NCI-H1417 (cell line): ENCODE measurements at places on chromosomes 12 and 14.

GRCh38 chr14:49993565-49993964, 100.7 kb downstream of the ARF6 start:
- no peak for DNase-seq

DNA sequence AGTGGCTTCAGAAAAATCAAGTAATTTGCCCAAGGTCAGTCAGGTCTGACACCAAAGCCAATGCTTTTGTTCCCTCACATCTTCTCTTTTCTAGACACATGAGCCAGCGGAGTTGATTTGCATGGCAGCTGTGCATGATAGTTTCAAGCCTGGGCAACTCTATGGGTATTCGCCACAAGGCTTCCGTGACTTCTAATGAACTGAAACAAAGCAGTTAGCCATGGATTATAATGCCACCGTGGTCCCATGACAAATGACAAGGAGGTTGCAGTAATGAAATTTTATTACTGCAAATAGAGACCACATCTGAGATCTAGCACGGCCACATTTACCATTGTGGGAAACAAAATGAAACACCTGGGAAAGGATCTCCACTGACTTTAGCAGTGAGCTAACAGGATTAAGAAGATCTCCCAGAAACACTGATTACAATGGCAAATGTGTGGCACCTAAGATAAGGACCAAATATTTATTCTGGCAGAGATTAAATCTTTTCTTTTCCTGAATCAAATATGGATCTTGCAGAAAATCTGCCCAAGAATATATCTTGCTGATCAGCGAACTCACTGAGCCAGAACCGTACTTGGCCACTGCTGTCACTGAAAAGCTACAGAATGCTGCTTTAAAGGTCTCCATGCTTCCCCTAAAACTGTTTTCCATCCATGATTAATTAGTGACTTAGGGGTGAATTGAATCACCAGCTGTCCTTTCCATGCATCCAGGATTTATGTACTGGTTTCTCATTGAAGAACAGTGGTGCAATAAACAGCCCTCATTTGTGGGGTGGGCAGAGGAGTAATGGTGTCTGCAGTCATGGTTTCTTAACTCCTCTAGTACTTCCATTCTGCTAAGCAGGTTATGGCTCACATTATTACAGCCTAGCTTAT, 551.0 kb downstream of the DIO2 start:
- peak; percentile 77 for DNase-seq

DNA sequence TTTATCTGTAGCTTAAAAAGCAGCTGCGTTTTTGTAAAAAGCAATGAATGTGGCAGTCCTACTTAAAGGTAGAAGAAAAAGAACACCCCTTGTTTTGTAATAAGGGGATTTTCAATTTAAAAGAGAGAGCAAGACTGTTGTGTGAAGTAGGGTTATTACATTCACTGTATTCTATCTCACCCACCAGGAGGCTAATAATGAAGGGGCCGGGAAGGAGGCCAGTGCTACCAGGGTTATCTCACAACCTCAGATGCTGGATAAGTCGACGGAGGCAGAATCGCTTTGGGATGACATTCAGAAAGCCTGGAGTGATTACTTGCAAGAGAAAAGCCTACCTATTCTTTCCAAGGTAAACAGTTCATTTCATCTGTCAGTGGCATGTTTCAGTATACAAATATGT, 97.7 kb downstream of the RMST start:
- DNase-seq, result no peak

DNA sequence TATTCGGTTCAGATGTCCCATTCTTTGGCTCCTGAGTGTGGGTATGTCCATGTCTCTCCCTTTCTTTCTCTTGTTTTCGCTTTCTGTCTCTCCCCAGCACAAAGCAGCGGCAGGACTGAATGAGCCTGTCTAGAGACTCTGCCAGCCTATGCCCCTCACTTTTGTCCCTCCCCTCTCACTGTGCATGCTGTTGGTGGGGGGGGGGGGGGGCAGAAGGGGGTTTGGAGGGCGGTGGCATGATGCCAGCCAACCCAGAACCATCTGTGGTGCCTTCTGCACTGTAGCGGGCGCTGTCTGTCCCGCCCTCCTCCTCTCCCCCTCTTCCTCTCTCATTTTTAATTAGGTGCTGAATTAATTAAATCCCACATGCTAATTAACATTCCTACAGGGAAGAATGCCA, 17.7 kb downstream of the NGDN start:
- no peak for DNase-seq

DNA sequence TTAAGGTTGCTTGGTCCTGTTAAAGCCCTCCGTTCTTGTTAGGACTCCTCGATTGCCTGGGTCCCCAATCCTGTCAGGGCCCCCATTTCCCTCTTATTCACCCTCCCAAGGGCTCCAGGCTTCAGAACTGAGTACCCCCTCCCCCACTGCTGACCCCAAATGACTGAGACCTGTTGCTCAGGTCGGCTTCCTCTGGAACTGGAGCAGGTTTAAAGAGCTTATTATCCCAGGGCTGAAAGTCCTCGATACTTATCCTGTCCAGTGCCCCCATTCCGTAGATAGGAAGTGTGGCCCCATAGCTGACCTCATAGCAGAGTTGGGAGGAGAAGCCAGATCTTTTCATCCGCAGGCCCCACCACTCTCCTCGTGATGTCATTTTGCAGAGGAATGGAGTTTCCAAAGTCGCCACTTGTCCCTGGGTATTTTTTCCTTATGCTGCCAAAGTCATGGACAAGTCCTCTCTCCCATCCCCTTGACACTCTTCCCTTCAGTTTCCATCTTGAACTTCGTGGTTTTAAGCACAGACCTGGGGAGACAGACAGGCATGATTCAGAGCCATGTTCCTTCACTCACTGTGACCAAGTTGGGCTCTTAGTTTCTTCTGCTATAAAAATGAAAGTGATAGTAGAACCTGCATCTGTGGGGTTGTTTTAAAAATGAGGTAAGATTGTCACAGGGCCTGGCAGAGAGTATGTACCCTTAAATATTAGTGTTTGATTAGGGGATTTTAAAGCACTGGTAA, 1.2 kb downstream of the USP30 start:
- no peak for DNase-seq

DNA sequence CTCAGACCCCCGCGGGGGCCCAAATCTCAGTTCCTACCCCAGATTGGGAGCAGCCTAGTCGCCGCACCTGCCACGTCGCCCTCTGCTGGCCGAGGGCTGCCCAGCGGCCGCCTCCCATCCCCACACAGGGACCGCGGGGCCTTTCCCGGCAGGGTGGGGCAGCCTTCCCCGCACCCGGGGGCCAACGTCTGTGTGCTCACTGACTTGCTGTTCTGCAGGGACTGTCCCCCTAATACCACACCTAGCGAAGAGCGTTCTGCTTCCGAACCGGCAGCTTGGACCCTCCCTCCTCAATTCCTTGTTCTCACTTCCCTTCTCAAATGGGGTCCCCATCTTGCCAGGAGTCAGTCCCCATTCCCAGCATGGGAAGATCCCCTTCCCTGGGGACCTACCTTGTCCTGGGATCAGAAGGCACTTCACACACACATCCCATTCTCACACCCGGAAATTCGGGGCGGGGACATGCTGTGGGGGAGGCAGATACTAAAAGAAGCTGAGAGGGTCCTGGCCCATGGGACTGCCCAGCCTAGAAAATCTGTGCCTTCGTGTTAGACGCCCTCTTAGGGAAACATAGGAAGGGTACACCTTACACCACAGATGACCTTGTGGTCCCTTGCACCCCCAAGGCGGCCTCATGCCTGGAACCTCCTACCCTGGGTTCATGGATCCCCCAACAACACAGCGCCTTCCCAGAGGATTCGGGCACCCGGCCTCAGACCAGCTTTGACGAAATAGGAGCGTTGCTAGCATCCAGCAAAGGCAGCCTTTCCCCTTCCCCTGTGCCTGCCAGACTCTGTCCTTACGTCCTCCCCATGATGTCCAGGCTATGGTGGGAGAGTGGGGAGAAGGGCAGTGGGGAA, 16.4 kb downstream of the ACVRL1 start:
- DNase-seq, result no peak

DNA sequence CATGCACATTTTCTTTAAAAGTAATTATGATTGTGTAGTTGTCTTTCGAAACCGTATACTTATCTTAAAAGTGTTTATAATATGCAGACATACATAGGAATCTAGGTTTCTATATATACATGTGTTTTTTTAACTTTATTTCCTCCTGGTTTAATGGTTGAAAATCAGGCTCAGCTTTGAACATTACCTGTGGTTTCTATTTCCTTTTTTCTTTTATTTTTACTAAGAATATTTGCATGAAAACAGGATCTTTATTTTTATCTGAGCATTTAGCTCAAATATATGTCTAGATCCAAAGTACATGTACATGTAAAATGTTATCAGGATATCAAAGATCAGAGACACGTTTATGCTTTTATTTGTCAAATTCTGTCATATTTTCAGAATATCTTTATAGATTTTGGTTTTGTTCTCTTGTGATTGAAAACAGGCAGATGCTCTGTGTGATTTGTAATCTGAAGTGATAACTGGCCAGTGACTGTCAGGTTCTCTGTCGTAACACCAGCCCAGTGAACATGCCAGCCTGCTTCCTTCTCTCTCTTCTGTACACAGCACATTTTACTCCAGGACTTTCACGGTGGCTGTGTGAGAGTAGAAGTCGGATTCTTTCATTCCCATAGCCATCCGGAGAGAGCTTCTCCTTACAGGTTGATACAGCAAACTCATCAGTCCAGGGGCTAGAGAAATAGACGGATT, 13.7 kb downstream of the TCTN1 start:
- no peak for DNase-seq

GRCh38 chr14:75310295-75311111, 31.9 kb downstream of the FOS start:
- DNase-seq, result peak; percentile 95

DNA sequence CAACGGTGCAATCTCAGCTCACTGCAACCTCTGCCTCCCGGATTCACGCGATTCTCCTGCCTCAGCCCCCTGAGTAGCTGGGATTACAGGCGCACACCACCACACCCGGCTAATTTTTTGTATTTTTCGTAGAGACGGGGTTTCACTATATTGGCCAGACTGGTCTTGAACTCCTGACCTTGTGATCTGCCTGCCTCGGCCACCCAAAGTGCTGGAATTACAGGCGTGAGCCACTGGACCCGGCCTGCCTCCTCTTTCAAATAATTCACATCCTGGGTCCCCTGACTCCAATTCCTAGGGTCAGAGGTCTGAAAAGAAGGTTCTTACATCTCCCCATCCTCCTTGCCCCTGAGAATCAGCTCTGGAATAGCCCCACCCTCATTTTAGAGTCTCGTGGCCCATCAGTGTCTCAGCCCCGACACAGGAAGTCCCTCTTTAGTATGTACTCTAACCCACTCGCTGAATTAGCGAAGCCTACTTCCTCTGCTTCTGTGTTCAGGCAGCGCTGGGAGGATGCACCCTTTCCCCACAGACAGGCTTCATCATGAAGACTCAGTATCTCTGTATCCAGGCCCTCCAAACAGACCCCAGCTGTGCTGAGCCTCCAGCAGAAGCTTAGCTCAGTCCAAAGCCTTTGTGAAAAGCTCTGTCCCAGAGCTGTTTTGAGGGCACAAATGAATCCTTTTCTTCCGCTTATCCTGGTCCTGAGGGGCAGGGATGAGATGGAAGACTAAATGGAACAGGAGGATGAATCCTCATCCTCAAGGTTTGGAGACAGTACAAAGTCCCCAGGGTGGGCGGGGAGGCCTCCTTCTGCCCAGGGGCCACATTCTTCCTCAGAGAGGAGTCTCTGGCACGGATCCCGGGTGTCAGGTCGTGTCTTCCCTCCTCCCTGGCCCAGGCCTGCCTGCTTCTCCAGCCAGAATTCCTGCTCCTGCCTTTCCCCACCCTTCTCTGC, 3.5 kb downstream of the LPAR5 start:
- peak; percentile 25 for DNase-seq

GRCh38 chr12:105279460-105280056, 43.6 kb upstream of the APPL2 start:
- peak; percentile 19 for DNase-seq

DNA sequence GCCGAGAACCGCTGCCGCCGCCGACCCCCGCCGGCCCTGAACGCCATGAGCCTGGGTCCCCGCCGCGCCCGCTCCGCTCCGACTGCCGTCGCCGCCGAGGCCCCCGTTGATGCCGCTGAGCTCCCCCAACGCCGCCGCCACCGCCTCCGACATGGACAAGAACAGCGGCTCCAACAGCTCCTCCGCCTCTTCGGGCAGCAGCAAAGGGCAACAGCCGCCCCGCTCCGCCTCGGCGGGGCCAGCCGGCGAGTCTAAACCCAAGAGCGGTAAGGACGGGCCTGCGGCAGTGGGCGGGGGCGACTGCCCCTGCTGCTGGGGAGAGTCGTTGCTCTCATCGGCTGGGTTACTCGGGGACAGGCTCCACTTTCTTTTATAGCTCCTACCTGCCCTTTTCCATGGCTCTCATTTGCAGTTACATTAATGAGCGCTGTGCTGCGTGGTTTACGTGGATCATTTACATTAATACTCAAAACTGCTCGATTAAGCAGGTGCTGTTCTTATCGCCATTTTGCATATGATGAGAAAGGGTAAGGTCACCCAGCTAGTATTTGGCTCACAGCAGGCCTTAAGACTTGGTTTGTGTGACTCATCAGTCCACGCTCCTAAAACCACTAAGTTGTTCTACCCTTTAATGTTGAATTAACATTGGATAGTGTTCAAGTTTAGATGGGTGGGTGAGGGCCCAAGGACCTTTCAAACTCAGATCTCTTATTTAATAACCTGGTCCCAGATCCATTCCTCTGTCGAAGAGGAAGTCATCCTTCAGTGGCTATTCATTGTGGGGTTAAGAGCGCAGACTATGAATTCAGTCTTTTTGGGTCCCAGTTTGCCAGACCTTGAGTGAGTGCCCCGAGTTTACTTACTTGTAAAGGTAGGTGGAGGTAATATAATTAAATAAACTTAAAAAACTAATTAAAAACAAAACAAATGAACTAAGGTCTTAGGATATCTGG, 823 bp downstream of the RNF10 start:
- peak; percentile 77 for DNase-seq

DNA sequence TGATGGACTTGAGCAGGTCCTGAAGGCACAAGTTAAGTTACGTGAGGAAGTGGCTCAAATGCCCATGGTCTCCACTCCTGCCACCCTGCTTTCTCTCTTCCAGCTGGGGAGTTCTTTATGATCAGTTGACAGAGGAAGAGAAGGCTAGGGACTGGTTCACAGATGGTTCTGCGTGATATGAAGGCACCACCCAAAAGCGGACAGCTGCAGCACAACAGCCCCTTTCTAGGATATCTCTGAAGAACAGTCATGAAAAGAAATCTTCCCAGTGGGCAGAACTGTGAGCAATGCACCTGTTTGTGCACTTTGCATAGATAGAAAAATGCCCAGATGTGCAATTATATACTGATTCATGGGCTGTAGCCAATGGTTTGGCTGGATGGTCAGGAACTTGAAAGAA, 162.4 kb upstream of the FSCB start:
- no peak for DNase-seq

DNA sequence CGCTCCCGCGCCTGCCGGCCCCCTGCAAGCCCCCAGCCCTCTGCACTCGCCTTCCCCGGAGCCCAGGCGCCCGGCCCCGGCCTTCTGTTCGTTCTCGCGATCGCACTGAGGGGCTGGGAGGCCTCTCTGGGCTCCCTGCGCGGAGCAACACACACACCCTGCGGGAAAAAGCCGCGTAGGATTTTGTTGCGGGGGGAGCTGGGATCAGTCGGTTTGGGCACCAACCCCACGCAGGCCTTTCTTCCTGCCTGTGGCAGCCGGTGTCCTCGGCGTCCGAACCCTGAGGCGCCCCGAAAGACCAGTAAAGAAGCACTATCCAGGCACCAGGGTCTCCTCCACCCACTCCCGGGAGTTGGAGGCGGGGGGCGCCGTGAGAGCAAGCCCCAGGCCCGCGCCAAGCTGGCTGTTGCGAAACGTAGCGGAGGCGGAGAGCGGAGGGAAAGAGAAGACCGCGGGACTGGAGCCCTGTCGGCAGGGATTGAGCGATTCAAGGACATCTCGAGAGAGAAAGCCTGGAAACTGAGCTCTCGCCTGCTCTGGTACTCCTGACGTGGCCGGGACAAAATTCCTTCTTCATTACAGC, 1.9 kb upstream of the HOXC5 start:
- DNase-seq, result no peak
